ENCODE measurements at places on chromosomes 12 and 14.

- DNase-seq, result no peak
Observed at GRCh38 chr12:93780101-93780641, 103.0 kb downstream of the CRADD start.

DNA sequence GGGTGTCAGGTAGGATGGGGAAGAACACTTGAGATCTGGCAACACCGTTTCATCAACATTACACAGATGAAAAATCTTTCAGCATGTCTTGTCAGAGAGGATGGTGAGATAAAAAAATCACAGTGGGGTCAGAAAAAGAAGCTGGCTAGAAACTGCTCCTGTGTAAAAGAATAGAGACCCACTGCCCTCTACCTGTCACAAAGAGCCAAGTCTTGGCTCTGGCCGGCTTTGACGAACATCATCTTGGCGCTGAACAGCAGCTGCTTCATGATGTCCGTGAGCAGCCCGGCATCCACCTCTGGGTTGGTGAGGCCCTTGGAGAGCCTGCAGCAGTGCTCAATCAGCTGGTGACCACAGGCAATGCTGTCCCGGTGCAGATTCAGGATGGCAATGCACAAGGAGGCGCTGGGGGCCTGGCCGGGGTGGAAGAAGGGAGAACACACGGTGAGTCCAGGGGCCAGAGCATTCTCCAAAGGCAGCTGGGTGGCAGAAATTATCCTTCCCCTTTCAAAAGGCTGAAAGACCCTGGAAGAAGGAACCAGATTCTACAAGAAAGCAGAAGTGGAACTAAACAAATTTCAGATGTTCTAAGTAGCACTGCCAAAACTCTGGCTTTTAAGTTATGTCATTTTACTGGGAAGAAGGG, 50.2 kb downstream of the ZFYVE26 start:
- no peak for DNase-seq

- DNase-seq, result no peak
Observed at GRCh38 chr14:92684801-92685560, 63.4 kb downstream of the LGMN start.

DNA sequence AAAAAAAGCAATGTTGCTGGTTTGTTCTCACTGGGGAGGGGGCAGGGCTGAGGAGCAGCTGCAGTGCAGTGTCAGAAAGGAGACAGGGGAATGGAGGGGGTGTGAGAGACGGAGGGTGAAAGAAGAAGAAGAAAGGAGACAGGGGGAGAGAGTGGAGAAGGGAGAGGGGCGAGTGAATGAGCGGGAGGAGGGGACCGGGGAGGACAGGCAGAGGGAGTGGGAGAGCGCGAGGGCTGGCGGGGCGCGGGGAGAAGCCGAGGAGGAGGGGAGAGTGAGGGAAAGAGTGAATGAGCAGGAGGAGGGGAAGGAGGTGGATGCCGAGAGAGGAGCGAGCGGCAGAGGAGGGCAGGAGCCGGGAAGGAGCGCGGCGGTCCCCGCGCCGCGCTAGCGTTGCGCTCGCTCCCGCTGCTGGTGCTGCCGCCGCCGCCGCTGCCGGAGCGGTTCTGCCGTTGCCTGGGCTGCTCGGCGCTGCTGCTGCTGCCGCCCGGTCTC, at the start of gene NOVA1:
Gene NOVA1 (minus strand): TSS at position 445 of the 492 bp plus-strand sequence. CDS start 597 bp downstream, outside the sequence.
- no peak for DNase-seq

- no peak for DNase-seq
Observed at GRCh38 chr14:59116984-59117415, 71.5 kb upstream of the DAAM1 start.

DNA sequence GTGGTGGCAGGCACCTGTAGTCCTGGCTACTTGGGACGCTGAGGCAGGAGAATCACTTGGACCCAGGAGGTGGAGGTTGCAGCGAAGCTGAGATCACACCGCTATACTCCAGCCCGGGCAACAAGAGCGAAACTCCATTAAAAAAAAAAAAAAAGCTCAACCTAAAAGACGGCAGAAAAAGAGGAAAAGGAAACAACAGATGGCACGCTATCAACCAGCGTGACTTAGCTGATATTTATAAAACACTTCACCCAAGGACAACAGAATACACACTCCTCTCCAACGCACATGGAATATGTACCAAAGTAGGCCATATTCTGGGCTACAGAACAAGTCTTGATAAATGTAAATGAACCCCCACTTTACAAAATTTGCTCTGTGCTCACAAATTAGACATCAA, 34.0 kb upstream of the CLMN start:
- no peak for DNase-seq

Data from activated T-cell treated with anti-CD3 and anti-CD28 coated beads for 24 hours (primary cell).